ENCODE measurements at places on chromosomes 1 and 21.
A peak's percentile ranks its signal among the peaks of the same experiment; 100 is the strongest.

DNA sequence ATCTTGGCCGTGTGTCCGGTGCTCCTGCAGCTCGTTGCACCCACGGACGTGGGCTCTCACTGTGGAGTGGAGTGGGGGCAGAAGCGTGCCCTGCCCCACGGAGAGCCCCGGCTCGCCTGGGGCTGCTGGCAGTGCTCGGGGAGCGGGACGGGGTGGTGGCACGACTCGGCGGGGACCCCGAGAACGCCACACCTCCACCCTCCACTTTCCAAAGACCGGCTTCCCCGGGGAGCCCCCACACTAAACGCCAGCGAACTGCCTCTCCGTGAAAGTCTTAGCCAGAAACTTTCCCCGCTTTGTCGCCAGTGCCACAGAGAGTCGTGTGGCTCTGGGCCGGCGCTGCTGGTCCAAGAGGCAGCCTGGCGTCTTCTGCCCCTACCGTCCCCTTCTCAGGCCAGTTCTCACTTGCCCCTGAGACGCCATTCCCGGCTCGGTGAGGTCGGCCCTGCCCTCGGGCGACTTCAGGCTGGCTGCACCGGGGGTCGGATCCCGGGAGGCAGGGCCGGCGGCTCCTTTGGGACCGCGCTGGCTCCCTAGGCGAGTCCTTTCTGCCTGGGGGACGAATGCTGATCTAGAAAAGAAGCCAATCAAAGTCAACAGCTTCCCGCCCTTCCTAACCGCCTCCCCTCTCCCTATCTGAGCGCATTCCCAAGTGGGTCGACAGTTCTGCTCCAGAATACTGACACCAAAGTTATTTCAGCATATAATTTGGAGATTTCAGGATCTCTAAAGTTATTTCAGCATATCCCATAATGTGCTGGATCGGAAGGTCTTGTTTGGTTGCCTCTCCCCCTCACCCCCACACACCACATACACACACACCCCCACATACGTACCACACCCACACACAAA, 2.6 kb upstream of the SAMD13 start:
- DNase-seq = peak; percentile 23

DNA sequence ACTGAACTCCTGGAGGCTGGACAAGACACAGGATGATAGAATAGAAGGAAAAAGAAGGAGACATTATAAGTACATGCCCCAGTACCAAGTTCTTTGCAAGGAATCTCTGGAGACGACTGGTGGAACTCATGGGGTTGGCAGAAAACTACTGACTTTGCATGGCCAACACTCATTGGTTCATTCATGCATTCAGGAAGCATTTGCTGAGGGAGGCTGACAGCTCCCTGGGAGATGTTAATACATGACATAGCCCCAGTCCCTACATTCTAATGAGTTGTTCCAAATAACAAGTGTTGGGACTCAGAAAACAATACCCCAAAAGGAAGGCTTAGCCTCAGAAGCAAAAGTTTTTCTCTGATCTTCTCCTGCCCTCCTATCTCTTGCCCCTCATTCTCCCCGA, 172.8 kb upstream of the IRF2BP2 start:
- DNase-seq = no peak

GRCh38 chr1:38127428-38127827, 80.8 kb upstream of the POU3F1 start:
- no peak for DNase-seq

GRCh38 chr1:185404907-185405568, 88.0 kb upstream of the IVNS1ABP start:
- DNase-seq = no peak

GRCh38 chr1:205571747-205572146, 60.1 kb downstream of the ELK4 start:
- DNase-seq = no peak

DNA sequence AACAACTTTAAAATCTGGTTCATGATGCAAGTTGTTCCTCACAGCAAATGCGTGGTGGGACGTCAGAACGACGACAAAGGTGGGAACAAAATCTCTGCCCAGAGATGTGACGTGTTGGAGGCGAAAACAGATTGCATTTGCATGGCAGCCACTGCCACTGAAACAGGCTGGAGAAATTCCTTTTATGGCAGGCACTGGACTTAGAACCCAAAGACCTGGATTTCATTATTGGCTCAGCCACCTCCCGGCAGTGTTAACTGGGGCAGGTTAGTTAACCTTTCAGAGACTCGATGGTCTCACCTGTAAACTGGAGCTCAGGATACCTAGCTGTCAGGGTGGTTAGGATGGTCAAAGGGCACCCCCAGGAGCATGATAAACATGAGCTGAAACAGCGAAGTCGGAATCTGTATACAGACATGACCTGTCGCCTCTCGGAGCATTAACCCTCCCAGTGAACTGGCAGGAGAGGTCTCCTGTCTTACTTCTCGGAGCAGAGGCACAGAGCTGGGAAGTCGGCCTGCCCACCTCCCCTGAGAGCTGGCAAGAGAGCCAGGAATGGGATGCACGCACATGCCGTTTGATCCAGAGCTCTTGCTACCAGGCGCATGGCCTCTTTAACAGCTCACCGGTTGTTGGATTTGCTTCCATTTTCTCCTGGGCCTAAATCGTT, 59.2 kb upstream of the TARBP1 start:
- no peak for DNase-seq

GRCh38 chr1:118992868-118993699, 4.9 kb upstream of the TBX15 start:
- no peak for DNase-seq

DNA sequence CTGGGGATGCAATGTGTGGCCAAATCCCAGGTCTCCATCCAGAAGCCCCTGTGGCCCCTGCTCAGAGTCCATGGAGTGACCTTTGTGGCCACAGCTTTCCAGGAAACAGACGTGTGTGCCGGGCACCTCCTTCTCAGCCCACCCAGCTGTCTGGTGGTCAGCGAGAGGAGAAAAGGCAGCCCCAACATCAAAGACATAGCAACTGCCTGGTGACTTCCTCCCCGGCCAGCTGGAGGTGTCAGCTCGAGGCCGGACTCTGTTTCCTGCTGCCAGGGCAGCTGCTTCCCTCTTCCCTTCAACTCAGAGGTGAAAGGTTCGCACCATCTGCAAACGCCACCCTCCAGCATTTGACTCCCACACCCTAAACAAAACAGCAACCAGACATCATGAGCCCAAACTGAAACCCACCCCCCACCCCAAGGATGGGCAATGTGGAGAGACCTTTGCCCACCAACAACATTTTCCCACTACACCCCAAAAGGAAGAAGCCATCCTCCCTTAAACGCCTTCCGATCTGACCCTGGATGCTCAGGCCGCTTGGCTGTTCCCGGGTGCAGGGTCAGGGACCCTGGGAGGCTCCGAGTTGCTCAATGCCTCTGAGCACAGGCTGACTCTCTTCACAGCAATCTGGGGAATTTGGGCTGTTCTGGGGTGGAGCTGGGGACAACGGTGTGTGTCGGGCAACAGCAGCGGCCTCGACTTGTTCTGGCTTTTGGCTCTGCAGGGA, 162.3 kb downstream of the PSMG1 start:
- DNase-seq = no peak

- DNase-seq = no peak
Measured at GRCh38 chr1:230853731-230854130, 14.6 kb downstream of the C1orf198 start.

DNA sequence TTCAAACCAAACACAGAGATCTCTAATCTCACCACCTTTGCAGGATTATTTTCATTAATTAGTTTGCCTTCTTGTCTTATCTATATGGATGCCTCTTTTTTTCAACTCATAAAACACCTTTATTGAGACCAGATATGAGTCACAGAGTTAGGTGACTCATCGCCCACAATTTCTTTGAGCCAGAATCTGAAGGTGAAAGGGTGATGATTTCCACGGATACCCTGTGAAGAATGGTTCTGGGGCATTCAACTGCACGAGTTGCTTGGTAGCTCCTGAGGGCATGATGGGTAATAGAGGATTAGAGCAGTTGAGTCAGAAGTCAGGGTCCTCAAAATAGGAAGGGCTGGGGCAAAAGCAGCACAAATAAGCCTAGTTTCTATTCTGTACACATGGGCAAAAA, 128.2 kb downstream of the TBX19 start:
- no peak for DNase-seq

DNA sequence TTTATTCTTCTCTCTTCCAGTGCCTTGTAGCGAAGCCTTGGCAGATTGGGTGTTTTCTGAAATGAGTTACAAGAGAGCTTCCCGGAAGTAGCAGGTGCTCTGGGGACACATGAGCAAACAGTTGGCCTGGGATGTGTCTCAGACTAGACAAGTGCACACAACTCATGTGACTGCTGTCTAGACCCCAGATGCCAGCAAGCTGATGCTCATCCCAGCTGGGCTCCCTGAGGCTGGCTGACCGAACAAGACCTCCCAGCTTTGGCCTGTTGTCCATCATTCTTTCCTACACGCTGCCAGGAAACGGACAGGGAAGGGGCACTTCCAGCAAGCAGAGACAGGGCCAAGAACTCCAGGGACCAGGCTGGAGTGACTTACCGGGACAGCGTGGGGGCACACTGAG, 18.7 kb upstream of the CSF1 start:
- DNase-seq = no peak

- no peak for DNase-seq
Measured at GRCh38 chr1:201136355-201137023, 9.5 kb upstream of the ASCL5 start.

DNA sequence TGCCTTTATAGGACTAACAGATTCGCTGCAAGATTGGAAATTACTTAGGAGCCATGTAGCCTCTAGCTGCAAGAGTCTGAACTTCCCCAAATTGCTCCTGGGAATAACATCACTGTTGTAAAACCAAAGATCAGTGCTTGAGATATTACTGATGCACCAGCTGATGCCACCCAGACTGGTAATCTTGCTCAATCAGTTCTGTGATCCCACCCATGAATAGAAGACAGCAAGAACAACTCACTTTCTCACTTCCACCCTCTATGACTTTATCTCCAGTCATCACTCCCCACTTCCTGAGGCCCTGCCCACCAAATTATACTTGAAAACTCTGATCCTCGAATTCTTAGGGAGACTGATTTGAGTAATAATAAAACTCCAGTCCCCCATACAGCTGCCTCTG, 1011.1 kb downstream of the PLA2G4A start:
- DNase-seq = no peak

DNA sequence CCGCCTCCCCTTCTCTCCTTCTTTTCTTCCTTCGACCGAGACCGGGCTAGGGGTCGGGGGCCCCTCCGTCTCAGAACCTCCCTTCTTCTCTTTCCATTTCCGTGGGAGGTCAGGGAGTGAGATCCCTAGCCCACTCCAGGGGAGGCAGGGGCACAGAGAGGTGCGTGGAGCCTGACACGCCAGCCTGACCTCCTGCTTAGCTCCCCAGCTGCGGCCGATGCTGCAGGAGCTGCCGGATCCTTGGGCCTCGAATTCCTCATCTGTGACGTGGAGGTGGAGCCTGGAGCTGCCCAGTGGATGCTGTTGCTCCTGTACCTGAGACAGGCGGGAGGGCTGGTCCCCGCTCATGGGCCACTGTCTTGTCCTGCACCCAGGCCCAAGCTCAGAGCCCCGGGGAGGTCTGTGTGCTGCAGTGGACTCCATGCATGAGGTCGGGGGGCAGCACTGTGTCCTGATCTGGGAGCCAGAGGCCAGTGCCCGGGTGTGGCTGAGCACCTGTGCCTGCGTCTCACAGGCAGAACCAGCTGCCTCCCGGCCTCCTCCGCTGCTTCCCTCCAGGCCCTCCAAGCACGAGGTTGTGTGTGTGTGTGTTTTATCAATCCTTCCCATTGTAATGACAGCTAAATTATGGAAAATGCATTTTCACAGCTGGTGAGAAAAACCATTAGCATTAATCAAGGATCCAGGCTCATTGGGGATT, 55.3 kb upstream of the TTC34 start:
- no peak for DNase-seq

GRCh38 chr1:209659909-209660308, 7.7 kb upstream of the LAMB3 start:
- no peak for DNase-seq

DNA sequence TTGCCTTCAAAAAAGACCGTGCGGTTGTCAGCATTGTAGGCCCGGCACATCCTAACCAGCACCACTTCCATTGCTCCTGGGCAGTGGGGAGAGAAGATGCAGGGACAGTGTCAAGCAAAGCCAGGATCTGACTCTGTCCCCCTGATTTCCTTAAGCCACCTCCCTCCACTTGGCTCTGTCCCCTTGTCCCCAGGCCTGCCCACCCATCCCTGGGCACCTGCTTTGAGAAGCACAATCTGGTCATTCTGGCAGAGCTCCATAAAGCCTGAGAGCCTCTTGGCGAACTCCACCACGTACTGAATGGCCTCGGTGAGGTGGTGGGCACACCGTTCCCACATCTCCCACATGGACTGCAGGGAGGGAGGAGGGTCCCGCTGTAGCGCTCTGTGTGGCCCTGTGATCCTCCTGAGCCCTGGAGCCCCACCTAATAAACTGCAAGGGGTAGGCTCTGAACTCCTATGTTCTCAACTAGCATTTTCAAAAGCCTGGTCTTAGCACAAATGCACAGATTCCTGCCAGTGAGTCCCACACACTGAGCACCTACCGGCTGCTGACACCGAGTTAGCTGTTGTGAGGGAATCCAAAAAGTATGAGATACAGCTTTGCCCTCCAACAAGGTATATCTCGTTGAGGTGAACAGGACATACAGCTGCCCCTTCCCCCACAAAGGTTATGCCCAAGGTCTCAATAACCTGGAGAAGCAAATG, 8.2 kb upstream of the LINGO4 start:
- no peak for DNase-seq
